ENCODE measurements at places on chromosomes 7 and 10.

DNA sequence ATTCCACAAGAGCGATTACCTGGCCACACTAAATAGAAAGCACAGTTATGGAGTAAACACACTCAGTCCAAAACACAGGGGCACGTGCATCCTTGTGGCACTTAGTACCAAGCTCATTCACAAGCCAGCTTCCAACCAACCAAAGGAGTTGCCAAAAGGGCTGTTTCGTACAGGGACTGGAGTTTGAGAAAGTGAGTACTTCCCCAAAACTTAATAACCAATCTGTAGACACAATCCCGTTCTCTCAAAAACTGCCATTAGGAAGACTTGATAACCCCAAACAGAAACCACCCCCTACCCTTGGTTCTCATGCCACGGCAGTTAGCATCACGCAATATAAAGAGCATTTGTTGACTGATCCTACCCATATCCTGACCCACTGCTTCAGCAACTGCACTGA lies 166.2 kb upstream of the ASAH2 start:
- DNase-seq = no peak

DNA sequence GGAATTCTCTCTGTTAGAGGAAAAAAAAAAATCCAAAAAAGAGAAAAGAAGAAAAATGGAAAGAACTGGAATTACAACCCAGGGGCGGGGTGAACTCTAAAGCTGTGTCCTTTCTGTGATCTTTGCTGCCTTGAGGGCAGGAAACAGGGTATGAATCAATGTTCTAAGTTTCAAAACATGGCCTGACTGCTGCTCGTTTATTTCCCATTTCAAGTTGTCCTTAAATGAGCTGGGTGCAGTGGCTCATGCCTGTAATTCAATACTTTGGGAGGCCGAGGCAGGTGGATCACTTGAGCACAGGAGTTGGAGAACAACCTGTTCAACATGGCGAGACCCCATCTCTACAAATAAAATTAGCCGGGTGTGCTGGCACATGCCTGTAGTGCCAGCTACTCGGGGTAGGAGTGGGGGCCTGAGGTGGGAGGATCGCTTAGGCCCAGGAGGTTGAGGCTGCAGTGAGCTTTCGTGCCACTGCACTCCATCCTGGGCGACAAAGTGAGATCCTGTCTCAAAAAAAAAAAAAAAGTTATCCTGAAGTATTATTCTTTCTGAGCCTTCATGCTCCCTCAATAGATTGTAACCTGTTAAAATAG lies 24.7 kb upstream of the TFAM start:
- no peak for DNase-seq

GRCh38 chr10:132383101-132383500 lies 13.9 kb upstream of the PWWP2B start:
- DNase-seq = no peak

DNA sequence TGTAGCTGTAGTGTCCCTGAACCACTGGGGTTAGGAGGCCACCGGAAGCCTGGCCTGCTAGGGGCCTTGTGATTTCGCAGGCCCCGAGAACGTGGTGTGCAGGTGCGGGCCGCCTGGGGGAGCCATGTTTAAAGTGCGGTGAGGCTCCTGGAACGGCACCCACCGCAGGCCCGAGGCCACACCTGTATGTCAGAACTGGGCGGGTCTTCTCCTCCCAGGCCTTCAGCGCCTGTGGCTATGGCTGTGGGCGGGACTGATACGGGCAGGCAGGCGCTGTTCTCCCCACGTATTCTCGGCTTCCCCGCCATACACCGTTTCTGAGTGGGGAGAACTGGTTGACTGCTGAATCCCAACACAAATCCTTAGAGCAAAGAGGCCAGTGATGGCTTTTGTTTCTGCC lies 74.8 kb downstream of the DNAJB6 start:
- no peak for DNase-seq

GRCh38 chr10:35765066-35765527 lies 123.0 kb upstream of the FZD8 start:
- DNase-seq = no peak

DNA sequence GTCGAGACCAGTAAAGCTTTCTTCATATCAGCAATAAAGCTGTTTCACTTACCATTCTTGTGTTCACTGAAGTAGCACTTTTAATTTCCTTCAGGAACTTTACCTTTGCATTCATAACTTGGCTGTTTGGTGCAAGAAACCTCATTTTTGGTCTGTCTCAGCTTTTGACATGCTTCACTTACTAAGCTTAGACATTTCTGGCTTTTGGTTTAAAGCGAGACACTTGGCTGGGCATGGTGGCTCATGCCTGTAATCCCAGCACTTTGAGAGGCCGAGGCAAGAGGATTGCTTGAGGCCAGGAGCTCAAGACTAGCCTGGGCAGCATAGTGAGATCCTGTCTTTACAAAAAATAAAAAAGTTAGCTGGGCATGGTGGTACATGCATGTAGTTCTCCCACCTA lies 15.8 kb downstream of the PLEKHA1 start:
- DNase-seq = no peak

- no peak for DNase-seq
Observed at GRCh38 chr7:72781631-72782030, 46.4 kb downstream of the TYW1B start.

GRCh38 chr7:32047075-32047474 lies 23.1 kb downstream of the PDE1C start:
- DNase-seq = no peak

DNA sequence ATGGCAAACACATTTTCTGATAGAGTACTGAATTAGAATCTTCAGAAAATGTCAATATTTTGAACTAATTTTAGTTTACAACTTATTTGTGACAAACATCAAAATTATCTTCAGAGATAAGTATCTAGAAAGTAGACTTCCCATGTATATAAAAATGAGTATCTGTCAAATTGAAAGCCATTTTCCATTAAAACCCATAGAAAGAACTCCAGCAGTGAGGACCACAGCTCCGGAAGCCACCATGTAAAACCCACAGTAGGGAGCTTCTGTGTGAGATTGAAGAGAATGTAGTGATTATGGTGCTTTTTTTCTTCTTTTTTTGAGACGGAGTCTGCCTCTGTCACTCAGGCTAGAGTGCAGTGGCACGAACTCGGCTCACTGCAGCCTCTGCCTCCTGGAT lies 687.0 kb downstream of the TYW1 start:
- DNase-seq = no peak

GRCh38 chr10:851901-852300 lies 79.6 kb downstream of the LARP4B start:
- DNase-seq = no peak

DNA sequence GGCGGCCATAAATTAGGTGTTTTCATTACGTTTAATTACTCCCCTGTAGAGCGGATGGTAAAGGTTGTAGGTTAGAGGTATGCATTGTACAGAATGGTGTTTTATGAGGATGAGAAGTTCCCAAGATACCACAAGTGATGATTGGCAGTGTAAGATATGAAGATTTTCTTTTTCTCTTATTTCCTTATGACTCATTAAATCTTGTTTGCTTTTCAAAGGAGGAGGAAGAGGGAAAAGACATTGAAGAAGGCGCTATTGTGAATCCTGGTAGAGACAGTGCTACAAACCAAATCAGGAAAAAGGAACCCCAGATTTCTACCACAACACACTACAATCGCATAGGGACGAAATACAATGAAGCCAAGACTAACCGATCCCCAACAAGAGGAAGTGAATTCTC lies 133.9 kb downstream of the AASS start:
- no peak for DNase-seq

DNA sequence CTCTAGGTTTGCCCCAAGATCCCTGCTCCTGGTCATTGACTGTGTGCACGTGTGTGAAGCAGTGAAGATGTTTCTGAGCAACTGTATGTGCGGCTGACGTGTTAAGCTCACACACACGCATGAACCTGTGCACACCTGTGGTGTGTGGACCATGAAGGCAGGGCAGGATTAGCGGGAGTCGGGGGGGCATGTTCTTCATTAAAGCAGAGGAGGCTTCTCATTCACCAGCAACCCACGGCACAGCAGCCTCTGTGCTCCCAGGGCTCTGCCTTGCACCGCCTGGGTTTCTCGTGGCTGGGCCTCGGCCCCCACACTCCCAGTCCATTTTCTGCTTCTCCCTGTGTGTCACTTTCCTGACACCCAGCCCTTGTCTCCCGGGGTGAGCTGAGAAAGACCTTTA lies 824 bp upstream of the TACR2 start:
- DNase-seq = no peak

- DNase-seq = no peak
Observed at GRCh38 chr7:141785706-141786552, 4.1 kb upstream of the TAS2R5 start.
